CD4-positive, alpha-beta T cell treated with Interleukin-4 for 1 hour (primary cell): ENCODE measurements at places on chromosomes 7 and 10.

GRCh38 chr10:63294781-63295180, 161.7 kb downstream of the NRBF2 start:
- no peak for DNase-seq

DNA sequence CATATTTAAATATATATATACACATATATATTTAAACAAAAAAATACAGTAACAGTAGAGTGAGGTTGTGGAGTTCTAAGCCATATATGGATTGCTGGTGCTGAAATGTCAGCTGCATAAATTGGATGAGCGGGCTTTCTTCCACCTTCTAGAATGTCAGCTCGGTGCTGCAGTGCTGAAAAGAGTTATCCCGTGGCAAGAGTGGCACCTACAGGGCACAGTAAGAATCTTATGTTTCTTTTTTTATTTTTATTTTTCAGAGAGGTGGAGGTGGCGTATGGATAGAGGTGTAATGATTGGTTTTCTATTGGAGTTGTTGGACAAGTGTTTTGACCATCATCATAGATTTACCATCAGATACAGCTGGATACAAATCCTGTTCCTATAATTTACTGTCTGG, 86.2 kb upstream of the DYNC1I1 start:
- peak; percentile 6 for DNase-seq

DNA sequence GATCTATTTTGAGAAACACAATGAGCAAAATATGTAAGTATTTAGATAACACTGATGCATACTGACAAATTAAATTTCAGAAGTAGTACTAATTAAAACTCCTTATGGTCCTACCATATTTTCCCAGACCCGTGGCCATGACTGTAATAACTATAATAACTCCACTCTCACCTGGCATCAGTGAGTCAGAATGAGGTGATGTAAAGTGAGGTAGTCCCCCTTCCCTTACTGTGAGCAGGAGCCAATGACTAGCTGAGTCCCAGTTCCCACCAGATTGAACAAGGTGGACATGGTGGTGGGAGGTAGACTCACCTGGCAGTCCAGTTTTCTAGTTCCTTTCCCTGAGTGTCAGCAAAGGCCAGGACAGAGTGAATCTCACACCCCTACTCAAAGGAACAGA, 630.5 kb upstream of the IGFBP3 start:
- DNase-seq: no peak

DNA sequence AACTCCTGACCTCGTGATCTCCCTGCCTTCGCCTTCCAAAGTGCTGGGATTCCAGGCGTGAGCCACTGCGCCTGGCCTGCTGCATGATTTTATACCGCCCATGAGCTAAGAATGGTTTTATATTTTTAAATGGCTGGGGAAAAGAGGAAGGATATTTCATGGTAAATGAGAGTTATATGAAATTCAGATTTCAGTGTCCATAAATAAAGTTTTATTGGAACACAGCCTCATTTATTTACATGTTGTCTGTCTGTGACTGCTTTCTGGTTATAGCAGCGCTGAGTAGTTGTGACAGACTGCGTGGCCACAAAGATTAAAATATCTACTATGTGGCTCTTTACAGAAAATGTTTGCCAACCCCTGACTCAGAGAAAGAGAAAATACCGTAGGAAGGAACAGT, 2.2 kb downstream of the TRRAP start:
- DNase-seq: no peak

GRCh38 chr10:72267819-72268399, 5.8 kb upstream of the DDIT4 start:
- DNase-seq: no peak

GRCh38 chr7:48147078-48147591, 24.1 kb upstream of the ABCA13 start:
- DNase-seq: no peak
